ENCODE measurements at places on chromosomes 16 and 17. TPM values are rescaled to one million over a fixed set of nuclear protein-coding genes. Genes with fewer than 3 reads are reported as not detected.
A peak's percentile ranks its signal among the peaks of the same experiment; 100 is the strongest.

DNA sequence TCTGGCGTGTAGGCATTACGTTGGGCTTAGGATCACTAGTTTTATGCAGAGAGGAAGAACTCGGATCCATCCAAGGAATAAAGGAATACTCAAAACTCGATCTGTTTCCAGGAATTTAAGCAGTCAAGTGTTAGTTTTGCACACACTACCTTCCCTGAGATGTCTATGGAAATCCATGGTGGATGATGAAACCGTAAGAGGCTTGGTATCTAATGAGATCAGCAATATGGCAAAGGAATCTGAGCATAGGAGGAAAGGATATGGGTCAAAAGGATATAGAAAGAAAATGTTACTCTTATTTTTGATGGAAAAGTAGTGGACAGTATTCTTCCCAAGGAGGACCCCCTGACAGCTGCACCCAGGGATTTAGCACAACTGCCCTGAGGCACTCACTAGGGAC, 59.6 kb downstream of the SMG6 start:
- no peak for DNase-seq

The MT1A gene
- not detected for polyA plus RNA-seq

DNA sequence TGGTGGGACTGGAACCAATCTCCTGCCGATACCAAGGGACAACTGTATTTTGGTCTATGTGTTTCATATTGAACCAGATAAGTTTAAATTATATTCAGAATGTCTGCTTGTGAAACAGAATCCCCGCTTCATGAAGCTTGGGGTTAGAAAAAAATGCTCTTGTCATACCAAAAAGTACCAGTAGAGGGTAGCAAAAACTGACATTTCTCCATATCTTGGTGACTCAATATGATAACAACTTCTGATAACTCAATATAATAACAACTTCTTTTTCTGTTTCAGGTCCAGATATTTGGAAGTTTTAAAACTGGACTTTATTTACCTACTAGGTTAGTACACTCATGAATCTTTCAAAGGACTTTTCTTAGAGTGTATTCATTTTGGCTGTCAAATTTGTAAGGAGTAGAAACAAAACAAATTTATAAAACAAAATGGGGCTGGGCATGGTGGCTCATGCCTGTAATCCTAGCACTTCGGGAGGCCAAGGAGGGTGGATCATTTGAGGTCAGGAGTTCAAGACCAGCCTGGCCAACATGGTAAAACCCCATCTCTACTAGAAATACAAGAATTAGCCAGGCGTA, 52.3 kb upstream of the ADCY7 start:
- DNase-seq, result peak; percentile 62

GRCh38 chr16:74830648-74831047, 56.0 kb upstream of the FA2H start:
- DNase-seq, result no peak

The NDUFB10 gene
- polyA plus RNA-seq, result 87.7 TPM

DNA sequence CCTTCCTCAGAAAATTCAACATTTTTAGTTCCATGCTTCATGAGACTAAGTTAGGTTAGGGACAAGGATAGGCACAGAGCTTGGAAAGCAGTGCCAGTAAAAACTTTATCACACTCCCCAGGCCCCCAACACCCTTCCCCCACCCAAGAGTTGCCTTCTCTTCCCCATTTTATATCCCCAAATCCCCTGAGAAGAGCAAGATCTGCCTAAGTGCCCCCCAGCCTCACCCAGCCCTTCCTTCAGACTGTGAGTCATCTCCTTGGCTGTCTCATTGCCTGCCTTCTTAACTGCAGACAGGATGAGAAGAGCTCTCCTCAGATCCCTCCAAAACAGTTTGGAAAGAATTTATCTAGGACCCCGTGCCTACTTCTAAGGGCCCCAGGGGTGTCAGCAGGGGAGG, 55.8 kb downstream of the NEUROD2 start:
- no peak for DNase-seq

The RHBDL1 gene
- polyA plus RNA-seq, result 0.78 TPM

- DNase-seq, result peak; percentile 95
These were observed 49.0 kb upstream of the CHMP6 start for GRCh38 chr17:80942423-80943345.

- DNase-seq, result no peak
These were observed 29.3 kb upstream of the MFSD6L start for GRCh38 chr17:8828517-8828875.

Data from right lung (tissue), 10 donors.